Thymus (tissue), 14 donors: ENCODE measurements at places on chromosomes 1 and 21. TPM values are rescaled to one million over a fixed set of nuclear protein-coding genes. Genes with fewer than 3 reads are reported as not detected.
A peak's percentile ranks its signal among the peaks of the same experiment; 100 is the strongest.

The C1orf94 gene
- 0.09 TPM for polyA plus RNA-seq

The USH2A gene
- polyA plus RNA-seq, result 0.14 TPM

DNA sequence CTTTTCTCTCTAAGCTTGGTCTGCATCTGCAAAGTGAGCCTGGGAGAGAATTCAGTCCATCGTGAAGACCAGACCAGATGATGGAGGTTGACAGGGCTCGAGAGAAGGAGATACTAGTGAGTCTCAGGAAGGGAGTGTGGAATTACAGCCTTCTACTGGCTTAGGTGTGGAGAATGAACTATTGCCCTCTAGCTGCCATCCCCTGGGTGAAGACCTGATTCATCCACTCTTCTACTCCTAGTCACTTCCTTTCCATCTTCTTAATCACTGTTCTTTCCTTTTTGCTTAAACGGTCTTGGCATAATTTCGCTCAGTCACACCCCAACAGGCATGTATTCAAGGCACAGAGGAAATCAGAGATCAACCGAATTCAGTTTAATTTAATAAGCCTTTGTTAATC is 34.0 kb upstream of the HSD17B7 start:
- no peaks in the 10 kb centered on the region for H3K27me3 ChIP-seq
- no peak overlapping the region for H3K4me3 ChIP-seq
- DNase-seq, result no peak
- H3K4me1 ChIP-seq, result no peaks in the 10 kb centered on the region
- no peaks in the 10 kb centered on the region for H3K36me3 ChIP-seq

DNA sequence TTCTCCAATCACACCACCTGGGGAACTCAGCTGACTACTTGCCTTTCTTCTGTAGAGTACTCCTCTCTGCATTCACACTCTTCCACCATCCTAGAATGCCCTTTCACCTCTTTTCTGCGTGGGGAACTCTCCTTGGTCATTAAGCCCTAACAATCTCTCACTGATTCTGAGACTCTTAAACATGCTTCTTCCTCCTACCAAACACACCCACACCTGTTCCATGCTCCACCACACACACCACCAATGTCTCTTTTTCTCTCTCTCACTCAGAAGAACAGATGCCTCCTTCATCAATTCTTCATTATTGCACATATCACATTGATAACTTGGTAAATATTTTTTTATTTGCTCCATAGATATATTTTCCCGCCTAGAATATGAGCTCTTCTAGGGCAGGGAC is 53.6 kb downstream of the WARS2 start:
- no peaks in the 10 kb centered on the region for H3K4me1 ChIP-seq
- H3K27ac ChIP-seq, result no peak overlapping the region
- H3K4me3 ChIP-seq, result no peak overlapping the region
- H3K27me3 ChIP-seq, result no peaks in the 10 kb centered on the region

The MTARC2 gene
- polyA plus RNA-seq, result 9.5 TPM

DNA sequence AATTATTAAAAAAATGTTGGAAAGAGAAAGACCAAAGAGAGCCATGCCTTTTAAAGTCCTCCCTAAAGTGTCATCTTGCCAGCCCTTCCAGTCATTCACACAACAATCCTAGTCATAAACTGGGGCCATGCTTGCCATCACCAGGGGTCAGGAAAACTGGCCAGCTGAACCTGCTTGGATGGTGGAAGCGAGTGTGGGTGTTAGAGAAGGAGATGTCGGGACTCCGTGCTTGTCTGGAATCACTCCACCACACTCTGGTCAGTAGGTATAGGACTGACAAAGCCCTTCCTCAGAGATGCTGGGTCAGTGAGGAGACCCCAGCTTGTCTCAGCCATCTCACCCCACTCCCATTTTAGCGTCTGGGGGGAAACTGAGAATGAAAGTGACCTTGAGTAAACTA is 3.3 kb upstream of the HAPLN2 start:
- H3K27ac ChIP-seq, result no peak overlapping the region
- H3K27me3 ChIP-seq, result peaks cover 80% of the 10 kb centered on the region
- H3K4me1 ChIP-seq, result no peaks in the 10 kb centered on the region
- DNase-seq, result no peak

GRCh38 chr21:26280775-26281174 is 110.2 kb upstream of the APP start:
- no peak overlapping the region for H3K4me3 ChIP-seq
- no peaks in the 10 kb centered on the region for H3K27me3 ChIP-seq

DNA sequence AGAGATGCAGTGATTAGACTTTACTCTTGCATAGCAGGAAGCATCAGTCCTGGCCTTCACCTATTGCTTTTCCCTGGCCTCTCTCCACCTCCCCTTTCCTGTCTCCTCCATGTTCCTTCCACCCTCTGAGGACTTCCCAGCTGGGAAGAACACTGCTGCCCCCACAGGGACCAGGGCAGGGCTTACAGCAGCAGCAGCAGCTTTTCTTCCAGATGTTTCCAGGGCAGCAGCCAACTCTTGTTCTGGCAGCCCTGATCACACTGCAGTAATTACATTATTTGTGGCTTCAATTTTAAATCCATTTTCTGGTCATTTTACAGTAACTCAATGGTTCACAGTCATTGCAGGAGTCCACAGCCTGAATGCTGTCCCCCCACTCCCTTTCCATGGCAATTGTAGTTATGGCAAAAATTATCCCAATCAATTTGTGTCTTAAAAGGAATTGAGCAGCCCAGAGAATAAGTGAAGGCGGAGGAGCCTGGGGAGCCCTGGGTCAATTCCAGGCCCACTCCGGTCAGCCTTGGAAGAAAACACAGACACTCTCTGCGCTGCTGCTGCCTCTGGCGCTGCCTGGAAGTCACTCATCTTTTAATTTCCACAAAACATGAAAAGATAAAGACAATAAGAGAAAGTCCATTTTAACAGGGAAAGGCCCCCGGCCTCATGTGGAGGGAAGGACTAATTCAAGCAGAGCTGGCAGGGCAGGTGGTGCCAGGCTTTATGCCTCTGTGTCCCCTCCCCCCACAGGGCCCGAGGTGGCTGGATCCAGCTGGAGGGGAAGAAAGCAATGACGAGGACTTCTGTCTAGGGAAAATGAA is 148.6 kb downstream of the GRIK3 start:
- H3K27me3 ChIP-seq, result no peaks in the 10 kb centered on the region
- no peak for DNase-seq
- H3K4me1 ChIP-seq, result no peaks in the 10 kb centered on the region
- H3K27ac ChIP-seq, result no peak overlapping the region
- no peak overlapping the region for H3K4me3 ChIP-seq

DNA sequence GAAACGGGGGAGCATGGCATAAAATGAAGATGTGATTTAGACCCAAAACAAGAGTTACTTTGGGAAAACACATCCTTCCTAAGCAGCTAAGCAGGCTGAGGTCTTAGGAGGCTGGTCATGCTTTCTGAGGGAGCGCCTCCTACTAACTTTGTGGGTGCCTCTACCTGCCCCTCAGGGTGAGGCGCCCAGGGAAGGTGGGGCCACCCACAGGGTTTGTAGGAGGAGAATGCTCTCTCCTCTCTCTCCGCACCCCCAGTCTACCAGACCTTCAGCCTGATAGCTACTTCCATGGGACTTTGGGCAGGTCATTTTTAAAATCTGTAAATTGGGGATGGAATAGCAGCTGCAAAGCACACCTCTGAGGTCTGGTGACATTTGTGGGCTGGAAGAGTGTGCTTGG is 23.8 kb downstream of the SLC27A3 start:
- peaks cover 8% of the 10 kb centered on the region for H3K36me3 ChIP-seq
- no peaks in the 10 kb centered on the region for H3K27me3 ChIP-seq
- DNase-seq, result no peak
- no peak overlapping the region for H3K4me3 ChIP-seq

The CELA2B gene
- polyA plus RNA-seq, result 0.16 TPM

GRCh38 chr1:5507340-5507739 is 484.9 kb downstream of the NPHP4 start:
- H3K36me3 ChIP-seq, result no peaks in the 10 kb centered on the region
- DNase-seq, result no peak
- H3K4me3 ChIP-seq, result no peak overlapping the region

- H3K36me3 ChIP-seq, result no peaks in the 10 kb centered on the region
- H3K4me1 ChIP-seq, result peaks cover 10% of the 10 kb centered on the region
- no peak overlapping the region for H3K27ac ChIP-seq
- no peak for DNase-seq
- no peaks in the 10 kb centered on the region for H3K27me3 ChIP-seq
Measured at GRCh38 chr21:45096217-45096616, 21.8 kb downstream of the ADARB1 start.

GRCh38 chr1:163071405-163072255 is 2.5 kb downstream of the RGS4 start:
- DNase-seq, result peak; percentile 6
- no peaks in the 10 kb centered on the region for H3K27me3 ChIP-seq
- H3K4me1 ChIP-seq, result no peaks in the 10 kb centered on the region
- no peak overlapping the region for H3K4me3 ChIP-seq

The AMPD2 gene
- polyA plus RNA-seq, result 32.8 TPM

The TSPAN2 gene
- 3.2 TPM for polyA plus RNA-seq

- H3K36me3 ChIP-seq, result no peaks in the 10 kb centered on the region
- H3K4me1 ChIP-seq, result no peaks in the 10 kb centered on the region
- H3K27ac ChIP-seq, result no peak overlapping the region
- DNase-seq, result no peak
- H3K4me3 ChIP-seq, result no peak overlapping the region
- no peaks in the 10 kb centered on the region for H3K27me3 ChIP-seq
Measured at GRCh38 chr1:56069824-56070223, 509.5 kb downstream of the PLPP3 start.

- DNase-seq, result no peak
- no peaks in the 10 kb centered on the region for H3K36me3 ChIP-seq
- H3K27me3 ChIP-seq, result no peaks in the 10 kb centered on the region
- no peak overlapping the region for H3K27ac ChIP-seq
Measured at GRCh38 chr1:86466986-86467385, 1.7 kb upstream of the CLCA1 start.

- no peaks in the 10 kb centered on the region for H3K4me1 ChIP-seq
- H3K36me3 ChIP-seq, result no peaks in the 10 kb centered on the region
- H3K27me3 ChIP-seq, result no peaks in the 10 kb centered on the region
- no peak for DNase-seq
Measured at GRCh38 chr1:59110271-59110670, 186.6 kb upstream of the FGGY start.

- H3K4me3 ChIP-seq, result no peak overlapping the region
- no peak overlapping the region for H3K27ac ChIP-seq
Measured at GRCh38 chr1:247291833-247292561, 36.1 kb downstream of the VN1R5 start.

DNA sequence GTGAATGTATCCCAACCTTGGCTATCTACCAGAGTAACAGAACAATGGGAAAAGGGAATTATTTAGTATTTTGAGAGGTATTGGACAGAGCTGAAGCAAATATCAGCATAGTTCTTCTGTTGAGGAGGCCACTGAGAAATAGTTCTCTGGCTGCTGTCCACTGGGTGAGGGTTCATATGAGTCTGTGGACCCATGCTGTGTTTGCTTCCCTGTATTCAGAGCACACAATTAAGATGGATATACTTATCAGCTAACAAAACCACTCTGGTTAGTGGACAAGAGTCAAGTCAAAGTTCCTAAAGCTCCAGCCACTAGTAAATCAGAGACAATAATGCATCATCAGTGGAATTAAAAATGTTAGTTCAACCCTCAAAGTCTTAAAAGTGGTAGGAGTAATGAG is 66.1 kb downstream of the RGS18 start:
- no peak overlapping the region for H3K4me3 ChIP-seq
- DNase-seq, result no peak
- H3K27ac ChIP-seq, result no peak overlapping the region
- no peaks in the 10 kb centered on the region for H3K36me3 ChIP-seq
- no peaks in the 10 kb centered on the region for H3K4me1 ChIP-seq

DNA sequence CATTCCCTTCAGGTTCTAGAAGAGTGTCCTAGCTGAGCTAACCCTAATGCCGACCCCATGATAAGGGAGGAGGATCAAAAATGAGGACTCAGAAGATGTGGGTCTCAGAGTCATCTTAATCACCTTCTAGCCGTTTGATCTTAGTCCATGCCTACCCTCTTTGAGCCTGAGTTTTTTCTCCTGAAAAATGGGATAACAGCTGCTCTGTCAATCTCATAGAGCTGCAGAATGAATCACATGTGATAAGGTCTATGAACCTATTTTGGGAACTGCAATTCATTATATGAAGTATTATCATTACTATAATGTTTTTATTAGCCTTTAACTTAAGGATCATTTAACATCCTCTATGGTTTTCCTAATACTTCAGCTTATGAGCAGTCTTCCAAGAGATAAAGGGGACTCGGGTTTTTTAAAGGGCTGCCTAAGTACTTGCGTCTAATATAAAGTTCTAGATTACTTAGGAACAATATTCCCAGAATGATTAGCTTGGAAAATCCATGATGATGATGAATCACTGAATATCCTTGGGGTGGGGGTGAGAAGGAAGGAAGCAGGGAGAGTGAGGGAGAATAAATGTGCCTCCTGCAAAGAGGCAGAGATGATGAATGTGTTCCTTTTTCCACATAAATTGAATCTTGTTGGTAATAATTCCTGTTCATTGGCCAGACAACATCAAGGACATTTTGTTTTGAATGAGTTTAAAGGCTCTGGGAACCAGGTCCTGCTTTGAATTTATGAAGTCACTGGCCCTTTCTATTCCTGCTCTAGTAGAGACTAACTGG is 66.8 kb downstream of the COLGALT2 start:
- no peaks in the 10 kb centered on the region for H3K36me3 ChIP-seq
- H3K4me3 ChIP-seq, result no peak overlapping the region
- H3K27ac ChIP-seq, result no peak overlapping the region
- H3K27me3 ChIP-seq, result no peaks in the 10 kb centered on the region
- no peaks in the 10 kb centered on the region for H3K4me1 ChIP-seq

- H3K27me3 ChIP-seq, result no peaks in the 10 kb centered on the region
- no peaks in the 10 kb centered on the region for H3K4me1 ChIP-seq
- H3K36me3 ChIP-seq, result no peaks in the 10 kb centered on the region
- no peak overlapping the region for H3K4me3 ChIP-seq
- no peak for DNase-seq
- H3K27ac ChIP-seq, result no peak overlapping the region
Measured at GRCh38 chr1:55007625-55008024, 8.9 kb downstream of the BSND start.

The POMGNT1 gene
- 44.9 TPM for polyA plus RNA-seq

DNA sequence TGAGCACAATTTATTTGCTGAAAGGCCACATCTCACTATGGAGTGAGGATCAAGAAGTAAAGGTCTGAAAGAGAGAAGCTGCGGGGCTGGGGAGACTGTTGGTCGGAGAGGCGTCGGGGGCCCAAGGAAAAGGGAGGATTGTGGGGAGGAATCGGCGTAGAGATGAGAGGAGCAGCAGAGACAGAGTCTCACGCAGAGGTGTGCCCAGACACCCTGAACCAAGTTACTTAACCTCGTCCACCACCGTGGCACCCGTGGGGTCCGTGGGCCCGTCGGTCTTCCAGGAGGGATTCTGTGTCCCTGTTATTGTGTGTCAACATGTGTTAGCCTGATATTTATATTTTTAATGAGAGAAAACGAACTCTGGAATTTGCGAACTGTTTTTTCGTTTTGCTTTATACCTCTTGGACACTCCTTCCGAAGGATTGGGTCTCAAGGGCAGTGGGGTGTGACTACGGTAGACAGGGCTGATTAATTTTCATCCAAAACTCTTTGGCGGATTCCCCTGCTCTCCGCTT is 3.8 kb upstream of the NBPF1 start:
- no peak overlapping the region for H3K27ac ChIP-seq
- no peak for DNase-seq
- H3K4me1 ChIP-seq, result peaks cover 5% of the 10 kb centered on the region
- no peak overlapping the region for H3K4me3 ChIP-seq
- H3K27me3 ChIP-seq, result peaks cover 31% of the 10 kb centered on the region

- H3K27me3 ChIP-seq, result peaks cover 2% of the 10 kb centered on the region
- H3K27ac ChIP-seq, result no peak overlapping the region
- H3K36me3 ChIP-seq, result no peaks in the 10 kb centered on the region
- H3K4me3 ChIP-seq, result no peak overlapping the region
- no peak for DNase-seq
Measured at GRCh38 chr1:34800214-34800613, 7.4 kb downstream of the GJA4 start.

GRCh38 chr1:92759361-92759760 is 25.5 kb downstream of the EVI5 start:
- H3K27ac ChIP-seq, result no peak overlapping the region
- H3K4me3 ChIP-seq, result no peak overlapping the region
- no peaks in the 10 kb centered on the region for H3K27me3 ChIP-seq
- DNase-seq, result no peak
- H3K36me3 ChIP-seq, result no peaks in the 10 kb centered on the region
